ENCODE measurements at places on chromosomes 12 and 14. TPM values are rescaled to one million over a fixed set of nuclear protein-coding genes. Genes with fewer than 3 reads are reported as not detected.
A peak's percentile ranks its signal among the peaks of the same experiment; 100 is the strongest.

DNA sequence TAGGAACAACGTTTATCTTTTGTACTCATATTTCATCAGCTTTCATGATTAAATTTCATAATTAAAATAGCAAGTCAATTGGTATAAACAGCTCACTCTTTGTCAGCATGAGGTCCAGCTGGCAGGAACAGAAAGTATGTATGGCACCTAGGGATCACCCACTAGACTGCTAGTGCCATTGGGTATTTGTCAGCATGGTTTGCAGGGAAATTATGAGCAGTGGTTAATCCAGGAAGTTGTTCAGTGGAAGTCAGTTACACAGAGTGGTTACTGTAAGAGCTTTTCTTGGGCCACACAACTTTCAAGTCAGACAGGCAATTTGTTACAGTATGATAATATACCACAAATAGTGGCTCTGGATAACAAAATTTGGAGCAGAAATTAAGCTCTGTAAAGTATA is 340.3 kb upstream of the RGS6 start:
- H3K4me3 ChIP-seq: no peak overlapping the region
- DNase-seq: no peak
- no peaks in the 10 kb centered on the region for H3K27me3 ChIP-seq
- H3K36me3 ChIP-seq: no peaks in the 10 kb centered on the region
- no peak overlapping the region for H3K27ac ChIP-seq
- H3K4me1 ChIP-seq: no peaks in the 10 kb centered on the region

GRCh38 chr12:131555197-131555846 is 155.6 kb upstream of the SFSWAP start:
- no peaks in the 10 kb centered on the region for H3K36me3 ChIP-seq
- no peaks in the 10 kb centered on the region for H3K27me3 ChIP-seq
- no peak for DNase-seq
- H3K4me1 ChIP-seq: no peaks in the 10 kb centered on the region
- H3K4me3 ChIP-seq: no peak overlapping the region
- no peak overlapping the region for H3K27ac ChIP-seq

CLEC4C gene
- not detected for total RNA-seq

- 0 out of 2 replicates have a peak, but pooled peaks cover 5% of the 10 kb centered on the region for H3K36me3 ChIP-seq
- no peak overlapping the region for H3K27ac ChIP-seq
- H3K4me3 ChIP-seq: no peak overlapping the region
- H3K27me3 ChIP-seq: no peaks in the 10 kb centered on the region
- no peak for DNase-seq
These were observed 4.5 kb downstream of the ORAI1 start for GRCh38 chr12:121630791-121631355.

GALNT8 gene
- not detected for total RNA-seq

GRCh38 chr12:53516758-53517455 is 9.6 kb upstream of the NPFF start:
- no peak overlapping the region for H3K4me3 ChIP-seq
- no peak for DNase-seq
- H3K27ac ChIP-seq: no peak overlapping the region
- H3K36me3 ChIP-seq: peaks cover 33% of the 10 kb centered on the region

OTX2 gene
- total RNA-seq: not detected

HECTD4 gene
- total RNA-seq: 32.5 TPM

NXPH4 gene
- 4.2 TPM for total RNA-seq

SOX5 gene
- 15.2 TPM for total RNA-seq

GRCh38 chr14:79436335-79436734 is 775.0 kb downstream of the DIO2 start:
- no peaks in the 10 kb centered on the region for H3K4me1 ChIP-seq
- no peak overlapping the region for H3K4me3 ChIP-seq
- DNase-seq: no peak
- H3K27me3 ChIP-seq: no peaks in the 10 kb centered on the region

PCNX1 gene
- 28.5 TPM for total RNA-seq

GLIPR1L1 gene
- total RNA-seq: not detected

- H3K36me3 ChIP-seq: no peaks in the 10 kb centered on the region
- no peak overlapping the region for H3K27ac ChIP-seq
- no peak overlapping the region for H3K4me3 ChIP-seq
- no peak for DNase-seq
- no peaks in the 10 kb centered on the region for H3K27me3 ChIP-seq
These were observed 106.8 kb upstream of the EVL start for GRCh38 chr14:99958380-99958779.

GRCh38 chr14:95645389-95645996 is 40.7 kb upstream of the TCL1B start:
- peak; percentile 57 for DNase-seq
- no peaks in the 10 kb centered on the region for H3K36me3 ChIP-seq
- peaks cover 37% of the 10 kb centered on the region for H3K4me1 ChIP-seq
- no peaks in the 10 kb centered on the region for H3K27me3 ChIP-seq
- H3K27ac ChIP-seq: peak overlapping the region; percentile 82
- H3K4me3 ChIP-seq: peak overlapping the region; percentile 32

GABARAPL1 gene
- 0.56 TPM for total RNA-seq

GRCh38 chr12:25501549-25501948 is 51.5 kb downstream of the LMNTD1 start:
- H3K27ac ChIP-seq: no peak overlapping the region
- H3K4me1 ChIP-seq: no peaks in the 10 kb centered on the region

GRCh38 chr12:43288671-43289425 is 263.2 kb downstream of the ADAMTS20 start:
- no peak overlapping the region for H3K27ac ChIP-seq
- H3K36me3 ChIP-seq: no peaks in the 10 kb centered on the region
- no peak for DNase-seq
- no peaks in the 10 kb centered on the region for H3K27me3 ChIP-seq

TDRD9 gene
- total RNA-seq: not detected

DNA sequence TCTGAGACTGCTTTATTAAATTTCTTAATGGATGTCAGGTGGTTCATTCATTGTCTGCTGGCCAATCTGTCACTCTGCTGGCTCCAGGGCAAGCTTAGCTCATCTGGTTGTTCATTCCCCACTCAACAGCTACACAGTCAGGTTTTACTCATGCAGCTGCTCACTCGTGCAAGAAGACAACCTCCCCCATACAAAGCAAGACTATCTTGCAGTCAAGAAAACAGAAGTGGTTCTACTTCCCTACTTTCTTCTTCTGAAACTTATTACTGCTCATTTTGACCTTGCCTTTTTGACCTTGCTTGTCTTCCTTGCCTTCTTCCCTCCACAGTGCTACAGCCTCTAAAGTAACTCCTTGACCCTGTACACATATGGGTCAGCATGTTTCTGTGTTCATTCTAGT is 277.9 kb downstream of the SSPN start:
- peak overlapping the region; percentile 38 for H3K4me3 ChIP-seq
- peaks cover 12% of the 10 kb centered on the region for H3K36me3 ChIP-seq
- peaks cover 51% of the 10 kb centered on the region for H3K4me1 ChIP-seq
- DNase-seq: peak; percentile 91
- H3K27me3 ChIP-seq: no peaks in the 10 kb centered on the region

DNA sequence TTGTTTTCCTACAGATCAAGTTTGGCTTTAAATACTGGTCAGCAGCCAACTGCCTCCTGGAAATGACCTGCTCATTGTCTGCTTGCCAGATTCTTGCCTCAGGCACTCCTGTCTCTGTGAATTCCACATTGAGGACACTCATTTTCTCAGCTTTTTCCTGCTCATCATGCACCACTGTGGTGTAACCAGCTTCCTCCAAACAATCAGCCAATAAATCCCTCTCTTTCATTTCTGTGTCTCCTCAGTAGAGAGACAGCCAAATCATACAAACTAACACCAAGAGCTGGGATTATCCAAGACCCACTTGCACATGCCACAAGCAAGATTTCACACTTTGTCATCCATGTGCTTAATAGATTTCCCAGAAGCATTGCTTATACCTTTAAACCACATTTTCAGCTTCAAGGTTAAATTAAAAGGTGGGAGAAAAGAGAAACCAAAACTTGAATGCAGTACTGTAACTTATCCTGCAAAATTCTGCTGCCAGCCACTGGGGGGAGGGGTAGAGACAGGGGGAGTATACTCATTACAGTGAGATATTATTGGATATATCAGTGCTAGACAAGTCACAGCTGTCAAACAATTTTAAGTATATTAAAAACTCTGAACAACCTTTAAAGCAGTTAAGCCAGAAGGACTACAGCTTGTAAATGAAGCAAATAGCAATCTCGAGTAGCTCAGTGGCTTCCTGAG is 105.0 kb downstream of the PPP2R5E start:
- peaks cover 73% of the 10 kb centered on the region for H3K4me1 ChIP-seq
- peak overlapping the region; percentile 91 for H3K27ac ChIP-seq
- H3K4me3 ChIP-seq: peak overlapping the region; percentile 1
- H3K27me3 ChIP-seq: no peaks in the 10 kb centered on the region
- peak; percentile 74 for DNase-seq

DNA sequence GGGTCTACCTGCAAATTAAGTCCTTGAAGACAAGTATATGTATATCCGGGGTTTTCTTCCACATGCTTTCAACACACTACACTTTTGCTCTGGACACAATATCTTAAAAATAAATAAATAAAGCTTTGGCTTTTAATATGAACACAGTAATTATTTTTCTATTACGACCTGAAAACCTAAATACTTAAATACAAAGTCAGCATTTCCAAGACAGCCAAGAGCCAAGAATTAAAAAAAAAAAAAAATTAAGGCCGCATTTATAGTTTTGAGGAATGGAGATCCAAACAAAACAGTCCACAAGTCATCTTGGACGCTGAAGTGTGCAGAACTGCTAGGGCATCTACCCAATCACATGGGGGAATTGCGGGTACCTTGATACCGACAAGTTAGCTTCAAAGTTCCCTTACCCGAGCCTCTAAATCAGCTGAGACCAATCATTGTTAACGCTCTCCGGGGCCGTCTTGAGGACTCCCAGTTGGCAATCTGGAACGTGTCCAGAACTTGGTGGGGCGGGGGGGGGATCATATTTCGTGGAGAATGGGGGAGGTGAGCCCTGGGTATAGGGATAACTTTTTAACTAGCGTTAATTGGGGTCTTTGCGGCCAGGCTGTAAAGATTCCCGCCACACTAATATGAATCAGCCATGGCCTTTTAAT is 731 bp upstream of the PCNX4 start:
- peaks cover 39% of the 10 kb centered on the region for H3K4me1 ChIP-seq
- H3K36me3 ChIP-seq: no peaks in the 10 kb centered on the region
- DNase-seq: peak; percentile 85
- peak overlapping the region; percentile 85 for H3K4me3 ChIP-seq

- peak overlapping the region; percentile 15 for H3K4me3 ChIP-seq
- peaks cover 73% of the 10 kb centered on the region for H3K4me1 ChIP-seq
- no peaks in the 10 kb centered on the region for H3K27me3 ChIP-seq
- peak; percentile 94 for DNase-seq
These were observed 108.4 kb downstream of the GPR135 start for GRCh38 chr14:59356767-59357166.

BEGAIN gene
- not detected for total RNA-seq

- H3K27me3 ChIP-seq: no peaks in the 10 kb centered on the region
- peaks cover 5% of the 10 kb centered on the region for H3K4me1 ChIP-seq
- H3K27ac ChIP-seq: no peak overlapping the region
- peak; percentile 74 for DNase-seq
- H3K4me3 ChIP-seq: no peak overlapping the region
- no peaks in the 10 kb centered on the region for H3K36me3 ChIP-seq
These were observed 41.4 kb downstream of the COX16 start for GRCh38 chr14:70317969-70318634.

GPR132 gene
- not detected for total RNA-seq

GRCh38 chr12:9244894-9245293 is 36.7 kb upstream of the PZP start:
- H3K36me3 ChIP-seq: no peaks in the 10 kb centered on the region
- H3K27ac ChIP-seq: no peak overlapping the region
- peaks cover 3% of the 10 kb centered on the region for H3K4me1 ChIP-seq
- H3K4me3 ChIP-seq: no peak overlapping the region
- no peaks in the 10 kb centered on the region for H3K27me3 ChIP-seq
- no peak for DNase-seq

DNA sequence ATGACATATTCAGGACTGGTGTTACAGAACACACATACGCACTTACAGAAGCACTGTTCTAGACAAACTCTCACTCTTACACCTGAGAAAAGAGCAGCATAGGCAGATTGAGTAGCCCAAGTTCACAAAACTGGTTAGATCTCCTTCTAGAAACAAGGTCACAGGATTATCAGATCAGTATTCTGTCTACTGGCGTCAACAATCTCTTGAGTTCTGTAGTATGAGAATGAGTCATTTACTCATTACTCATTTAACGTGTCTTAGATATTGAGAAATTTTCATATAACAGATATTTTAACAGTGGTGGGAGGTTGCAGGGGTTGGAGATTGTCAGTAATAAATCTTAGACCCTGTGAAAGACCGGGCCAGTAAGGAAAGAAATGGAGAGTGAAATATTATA is 2.8 kb upstream of the TSPAN8 start:
- no peaks in the 10 kb centered on the region for H3K4me1 ChIP-seq
- H3K36me3 ChIP-seq: no peaks in the 10 kb centered on the region

DNA sequence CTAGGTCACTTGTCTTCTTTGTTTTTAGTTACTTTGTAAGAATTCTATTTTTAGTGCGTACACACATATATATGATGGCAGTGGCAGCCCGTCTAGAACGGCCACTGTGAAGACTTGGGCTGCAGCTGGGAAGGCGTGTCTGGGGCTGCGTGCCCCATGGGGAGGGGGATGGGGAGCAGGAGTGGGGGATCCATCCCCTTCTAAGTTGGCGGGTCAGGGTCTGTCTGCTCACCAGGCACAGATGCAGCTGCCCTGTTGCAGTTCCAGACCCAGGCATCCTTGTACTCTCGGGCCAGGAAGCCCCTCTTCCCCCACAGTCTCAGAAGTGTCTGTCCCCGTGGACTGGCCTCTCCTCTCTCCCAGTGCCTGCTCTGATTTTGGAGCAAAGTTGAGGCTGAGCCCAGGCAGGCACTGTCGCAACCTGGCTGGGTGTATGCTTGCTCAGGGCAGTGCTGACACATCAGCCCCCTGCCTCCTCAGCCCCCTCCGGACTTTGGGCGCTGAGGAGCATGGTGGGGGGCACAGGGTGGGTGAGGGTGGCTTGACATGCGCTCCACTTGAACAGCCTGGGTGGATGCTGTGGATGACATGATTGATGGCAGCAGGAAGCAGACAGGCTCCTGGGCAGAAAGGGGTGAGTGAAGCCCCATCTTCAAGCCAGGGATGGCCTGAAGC is 271.2 kb upstream of the NAV3 start:
- H3K4me1 ChIP-seq: no peaks in the 10 kb centered on the region
- no peaks in the 10 kb centered on the region for H3K36me3 ChIP-seq
- H3K27me3 ChIP-seq: no peaks in the 10 kb centered on the region
- no peak for DNase-seq
- H3K4me3 ChIP-seq: no peak overlapping the region

DNA sequence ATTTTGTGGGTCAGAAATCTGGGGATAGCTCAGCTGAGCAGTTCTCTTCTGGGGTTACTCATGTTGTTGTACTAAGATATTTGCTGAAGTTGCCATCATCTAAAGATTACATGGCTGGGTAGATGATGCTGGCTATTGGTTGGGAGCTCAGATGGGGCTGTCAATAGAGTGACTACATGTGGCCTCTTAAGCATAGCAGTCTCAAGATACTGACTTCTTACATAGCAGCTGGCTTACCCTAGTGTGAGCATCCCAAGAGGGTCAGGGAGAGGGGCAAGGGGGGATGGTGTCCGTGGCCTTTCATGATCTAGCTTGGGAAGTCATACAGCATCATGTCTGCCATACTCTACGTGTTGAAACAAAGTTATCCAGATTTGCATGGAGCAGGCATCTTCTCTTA is 90.1 kb upstream of the HMGA2 start:
- no peak overlapping the region for H3K4me3 ChIP-seq
- H3K36me3 ChIP-seq: no peaks in the 10 kb centered on the region

DPY19L2 gene
- total RNA-seq: not detected

Measured in Karpas-422 (cell line).